ENCODE measurements at places on chromosomes 5 and 9.
A peak's percentile ranks its signal among the peaks of the same experiment; 100 is the strongest.

- DNase-seq: no peak
These were observed 268.0 kb downstream of the BNC2 start for GRCh38 chr9:16602494-16602893.

- no peak for DNase-seq
These were observed 2115.0 kb downstream of the MAT2B start for GRCh38 chr5:165620394-165620793.

DNA sequence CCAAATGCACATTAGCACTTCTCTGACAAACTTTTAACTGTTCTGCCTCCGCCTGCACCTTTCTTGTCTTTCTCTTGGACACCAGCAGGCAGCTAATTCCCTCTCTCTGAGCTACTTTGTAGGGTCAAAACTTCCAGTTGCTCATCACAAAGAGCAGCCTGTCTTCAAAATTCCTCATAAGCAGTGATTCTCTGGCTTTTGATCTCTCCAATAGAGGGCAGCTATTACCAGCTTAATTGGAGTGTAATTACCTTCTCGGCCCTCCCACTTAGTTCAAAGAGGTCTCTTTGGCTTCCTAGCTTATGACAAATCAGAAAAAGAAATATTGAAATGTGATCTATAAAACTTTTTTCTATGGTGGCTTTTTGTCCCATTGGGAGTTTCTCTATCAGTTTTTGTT, 43.6 kb upstream of the RAD23B start:
- no peak for DNase-seq

GRCh38 chr9:136719195-136719880, 7.0 kb downstream of the DIPK1B start:
- DNase-seq: no peak

- no peak for DNase-seq
These were observed 459.2 kb upstream of the RGMB start for GRCh38 chr5:98314292-98314691.

DNA sequence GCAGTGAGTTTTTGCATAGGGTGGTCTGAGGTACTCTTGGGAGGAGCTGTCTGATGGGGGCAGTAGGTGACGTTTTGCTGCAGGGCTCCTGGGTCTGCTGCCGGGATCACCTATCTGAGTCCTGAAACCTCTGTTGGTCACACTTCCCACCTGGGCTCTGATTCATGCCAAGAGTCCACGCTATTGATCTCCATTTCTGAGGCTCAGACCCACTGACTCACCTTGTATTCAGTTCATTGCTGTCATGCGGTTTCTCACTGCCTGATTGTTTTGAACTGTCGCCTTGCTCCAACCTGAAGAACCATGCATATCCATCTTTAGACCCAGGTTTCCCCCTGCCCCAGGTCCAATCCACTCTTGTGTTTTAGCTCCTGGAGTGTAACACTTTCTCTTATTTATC, 101.3 kb downstream of the NPR3 start:
- DNase-seq: no peak

GRCh38 chr9:137366445-137366810, 56.5 kb downstream of the EXD3 start:
- no peak for DNase-seq

- no peak for DNase-seq
These were observed 1.6 kb upstream of the PAPPA start for GRCh38 chr9:116151966-116152381.

DNA sequence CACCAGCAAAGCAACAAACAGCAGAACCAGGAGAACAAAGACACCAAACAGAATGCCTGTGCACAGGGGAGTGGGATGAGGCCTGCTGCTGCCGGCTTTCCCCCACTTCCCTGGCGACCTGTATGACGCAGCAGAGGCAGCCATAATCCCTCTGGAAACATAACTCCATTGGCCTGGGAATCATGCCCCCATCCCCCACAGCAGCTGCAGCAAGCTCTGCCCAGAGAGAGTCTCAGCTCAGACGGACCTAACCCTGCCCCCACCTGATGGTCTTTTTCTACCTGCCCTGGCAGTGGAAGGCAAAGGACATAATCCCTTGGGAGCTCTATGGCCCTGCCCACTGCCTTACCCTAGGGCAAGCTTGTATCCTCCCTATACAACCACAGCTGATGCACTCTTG, 81.8 kb upstream of the FANCC start:
- DNase-seq: no peak

DNA sequence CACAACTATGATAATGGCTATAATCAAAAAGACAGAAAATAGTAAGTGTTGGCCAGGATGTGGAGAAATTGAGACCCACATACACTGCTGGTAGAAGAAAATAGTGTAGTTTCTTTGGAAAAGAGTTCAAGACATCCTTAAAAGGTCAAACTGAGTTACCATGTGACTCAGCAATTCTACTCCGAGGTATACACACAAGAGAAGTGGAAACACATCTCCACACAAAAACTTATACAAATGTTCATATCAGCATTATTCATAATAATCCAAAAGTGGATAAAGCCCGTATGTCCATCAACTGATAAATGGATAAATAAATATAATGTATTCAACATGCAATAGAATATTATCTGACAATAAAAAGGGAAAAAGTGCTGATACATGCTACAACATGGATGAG, 532.2 kb downstream of the NR2F1-AS1 start:
- DNase-seq: no peak

DNA sequence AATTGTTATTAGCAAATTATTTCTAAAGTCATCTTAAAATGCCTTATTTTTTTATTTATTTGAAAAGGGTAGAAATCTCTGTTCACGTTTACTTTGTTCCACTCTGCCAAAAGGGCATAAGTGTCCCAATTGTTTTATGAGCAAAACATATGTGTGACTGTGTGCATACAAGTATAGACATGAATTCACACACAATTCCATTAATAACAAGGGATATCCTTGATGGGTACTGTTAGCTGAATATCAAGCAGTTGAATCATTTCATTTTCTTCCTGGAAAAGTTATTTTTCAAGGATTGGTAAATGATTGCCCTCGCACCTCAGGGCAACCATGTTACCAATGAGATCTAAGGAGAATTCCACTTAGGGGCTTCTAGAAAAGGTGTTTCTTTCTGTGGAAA, 92.1 kb upstream of the TAF11L2 start:
- no peak for DNase-seq

- DNase-seq: no peak
These were observed 892.6 kb downstream of the TAF11L14 start for GRCh38 chr5:18526792-18527405.

- DNase-seq: no peak
These were observed 35.3 kb downstream of the AQP7 start for GRCh38 chr9:33366979-33367480.

DNA sequence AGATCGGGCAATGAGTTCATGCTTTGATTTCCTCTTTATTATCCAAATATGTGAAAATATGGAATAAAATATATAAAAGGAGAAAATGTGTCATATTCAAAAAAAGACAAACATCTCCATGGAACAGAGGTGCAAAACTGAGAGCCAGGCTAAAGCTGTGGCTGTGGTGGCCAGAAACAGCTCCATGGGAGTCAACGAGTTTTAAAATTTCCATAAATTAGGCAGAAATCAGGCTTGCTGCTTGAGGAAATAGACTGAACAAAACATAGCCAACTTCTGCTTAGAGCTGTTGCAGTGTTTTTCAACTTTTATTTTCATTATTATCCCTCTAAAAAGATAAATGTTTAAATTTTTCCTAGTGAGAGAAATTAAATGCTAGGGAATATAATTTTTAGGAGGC, 110.8 kb upstream of the SLC30A5 start:
- no peak for DNase-seq

DNA sequence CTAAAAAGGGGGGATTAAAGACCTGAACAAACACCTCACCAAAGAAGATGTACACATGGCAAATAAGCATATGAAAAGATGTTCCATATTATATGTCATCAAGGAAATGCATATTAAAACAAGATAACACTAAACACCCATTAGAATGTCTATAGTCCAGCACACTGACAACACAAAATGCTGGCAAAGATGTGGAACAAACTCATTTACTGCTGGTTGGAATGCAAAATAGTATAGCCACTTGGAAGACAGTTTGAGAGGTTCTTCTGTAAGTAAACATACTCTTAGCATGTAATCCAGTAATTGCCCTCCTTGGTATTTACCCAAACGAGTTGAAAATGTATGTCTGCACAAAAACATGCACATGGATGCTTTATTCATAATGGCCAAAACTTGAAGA, 73.6 kb downstream of the RGMB start:
- DNase-seq: no peak

DNA sequence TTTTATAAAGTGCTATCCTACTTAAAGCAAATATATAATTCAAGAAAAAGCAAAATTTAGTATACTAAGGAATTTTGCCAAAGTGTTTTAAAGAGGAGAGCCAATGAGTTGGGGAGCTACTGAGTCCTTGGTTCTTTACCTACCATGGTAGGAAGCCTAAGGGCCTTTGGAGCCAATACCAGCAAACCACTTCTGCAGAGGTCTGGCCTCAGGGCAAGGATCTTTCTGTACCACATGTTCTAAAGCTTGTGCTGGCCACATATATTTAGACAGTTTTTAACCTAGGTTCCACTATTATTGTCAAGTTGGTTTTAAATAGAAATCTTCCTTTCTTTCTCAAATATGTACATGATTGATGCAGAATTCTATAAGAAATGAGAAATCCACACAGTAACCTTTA, 172.3 kb upstream of the NREP start:
- no peak for DNase-seq

GRCh38 chr9:33466565-33467495, 6.9 kb downstream of the NOL6 start:
- DNase-seq: peak; percentile 63

GRCh38 chr9:125659954-125660353, 47.1 kb downstream of the MAPKAP1 start:
- DNase-seq: no peak

- DNase-seq: no peak
These were observed 147.8 kb downstream of the OXCT1 start for GRCh38 chr5:41722359-41722950.

DNA sequence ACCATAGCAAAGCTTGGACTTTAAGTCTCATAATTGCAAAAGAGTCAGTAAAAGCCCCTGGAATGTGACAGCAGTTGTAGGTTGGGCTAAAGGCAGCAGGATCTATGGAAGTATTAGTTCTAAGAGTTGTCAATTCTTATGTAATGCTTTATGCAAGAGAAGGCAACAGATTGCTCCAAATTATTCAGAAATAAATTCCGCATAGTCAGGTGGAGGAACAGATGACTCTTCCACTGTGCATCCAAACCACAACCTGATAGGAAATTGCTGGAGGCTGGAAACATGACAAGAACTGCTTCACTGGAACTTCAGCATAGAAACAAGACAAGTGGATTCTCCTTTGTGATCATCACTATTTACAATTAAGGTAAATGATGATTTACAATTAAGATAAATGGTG, 101.0 kb downstream of the STARD4 start:
- DNase-seq: no peak

DNA sequence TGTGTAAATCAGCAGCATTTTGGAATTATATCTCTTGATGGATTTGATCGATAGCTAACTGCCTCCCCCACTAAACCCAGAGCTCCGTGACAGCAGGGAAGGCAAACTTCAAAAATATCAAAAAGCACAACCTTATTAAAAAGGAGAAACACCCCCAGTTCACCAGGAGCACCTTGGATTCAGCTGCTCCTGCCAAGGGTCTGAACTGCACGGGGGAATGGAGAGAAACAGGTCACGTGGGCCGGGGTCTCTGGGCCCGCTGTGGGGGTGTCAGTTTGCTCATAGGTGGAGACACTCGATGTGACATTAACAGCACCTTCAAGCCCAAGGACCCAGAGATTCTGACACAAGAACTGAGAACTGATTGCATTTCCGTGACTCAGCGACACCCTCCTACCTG, 1.1 kb upstream of the SLC34A1 start:
- no peak for DNase-seq

- no peak for DNase-seq
These were observed 30.8 kb upstream of the UNC5A start for GRCh38 chr5:176779537-176779936.

DNA sequence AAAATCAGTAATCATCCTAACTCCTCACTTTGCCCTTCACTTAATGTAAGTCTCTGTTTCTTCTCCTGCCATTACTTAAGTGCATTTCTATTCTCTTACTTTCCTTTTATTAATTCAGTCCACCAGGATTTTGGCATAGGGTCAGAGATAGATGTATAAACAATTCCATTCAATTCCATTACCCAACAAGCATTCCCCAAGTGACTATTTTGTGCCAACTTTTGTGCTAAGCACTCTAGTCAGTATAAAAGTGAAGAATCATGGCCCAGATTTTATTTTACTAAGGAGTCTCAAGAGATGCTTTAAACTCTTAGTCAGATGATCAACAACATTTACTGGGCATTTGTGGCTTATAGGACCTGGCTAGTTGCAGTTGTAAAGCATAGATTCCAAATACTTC, 159.3 kb downstream of the DMAC1 start:
- no peak for DNase-seq

GRCh38 chr5:172194985-172195774, 1.2 kb downstream of the EFCAB9 start:
- no peak for DNase-seq

DNA sequence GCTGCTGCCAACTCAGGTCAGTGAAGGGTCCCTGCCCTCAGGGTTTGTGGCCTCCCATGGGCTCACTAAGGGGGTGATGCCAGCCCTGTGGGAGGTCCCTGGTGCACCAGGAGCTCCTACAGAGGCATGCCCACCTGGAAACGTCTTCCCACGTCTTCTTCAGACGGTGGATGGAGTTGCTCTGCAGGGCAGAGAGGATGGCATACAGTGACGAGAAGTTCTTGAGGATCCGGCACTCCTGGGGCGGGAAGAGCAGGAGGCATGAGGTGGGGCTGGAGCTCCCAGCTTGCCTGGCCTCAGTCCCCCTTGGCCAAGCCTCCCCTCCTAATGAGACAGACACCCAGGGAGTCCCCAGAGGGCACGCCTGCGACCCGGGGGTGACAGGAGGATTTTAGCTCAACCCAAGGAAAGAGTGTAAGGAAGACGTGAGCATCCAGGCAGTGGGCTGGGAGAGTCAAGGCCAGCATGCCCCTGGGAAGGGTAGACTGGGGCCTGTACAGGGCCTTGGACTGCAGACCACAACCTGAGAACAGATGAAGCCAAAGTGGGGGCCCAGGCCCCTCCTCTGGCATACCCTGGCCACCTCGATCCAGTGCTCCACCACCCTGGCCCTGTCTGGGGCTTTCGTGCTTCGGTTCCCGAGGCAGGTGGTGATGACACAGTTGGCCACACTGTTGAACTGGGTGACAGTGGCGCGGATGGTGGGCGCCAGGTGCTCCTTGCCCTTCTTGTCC, 14.4 kb downstream of the RALGDS start:
- DNase-seq: no peak

DNA sequence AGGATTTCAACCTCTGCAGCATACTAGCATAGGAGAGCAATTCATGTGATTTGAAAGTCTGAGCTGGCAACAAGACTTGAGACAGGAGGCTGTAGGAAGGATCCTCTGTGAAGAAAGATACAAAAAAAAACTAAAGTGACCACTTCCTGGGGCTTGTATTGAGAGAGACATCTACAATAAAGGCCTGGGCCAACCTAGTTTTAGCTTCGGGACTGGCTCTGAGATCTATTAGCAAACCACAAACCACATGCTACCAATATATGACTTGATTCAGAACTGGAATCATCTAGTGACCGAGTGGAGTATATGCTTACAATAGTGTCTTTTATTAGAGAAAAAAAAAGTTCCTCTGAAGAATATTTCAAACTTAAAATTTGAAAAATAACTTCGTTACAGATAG, 1448.9 kb upstream of the CDH6 start:
- DNase-seq: no peak

Data from stimulated activated CD8-positive, alpha-beta memory T cell treated with anti-CD3 and anti-CD28 coated beads, Interleukin-2, amount 100 ng/mL, for 48 hours (primary cell).